ENCODE measurements at places on chromosomes 1 and 21. TPM values are rescaled to one million over a fixed set of nuclear protein-coding genes. Genes with fewer than 3 reads are reported as not detected.

The FAM72D gene
- total RNA-seq = 1.1 TPM

The AADACL3 gene
- not detected for total RNA-seq

The NGF gene
- 2.2 TPM for total RNA-seq

The LENEP gene
- not detected for total RNA-seq

The CFAP74 gene
- total RNA-seq = 0.23 TPM

The RNF186 gene
- total RNA-seq = 0.18 TPM

The COL24A1 gene
- 1.9 TPM for total RNA-seq

The DNM3 gene
- total RNA-seq = 7.6 TPM

The VWA5B1 gene
- 2.4 TPM for total RNA-seq

The SLC16A4 gene
- total RNA-seq = 40.9 TPM

The EPHA10 gene
- total RNA-seq = 0.12 TPM

The KCNQ4 gene
- 8.6 TPM for total RNA-seq

The CELSR2 gene
- 31.0 TPM for total RNA-seq

Data from metanephros (tissue), 2 donors.